Hematopoietic multipotent progenitor cell treated with erythropoietin and hydrocortisone succinate and interleukin-3 and kit ligand, for 8 days (in vitro differentiated cells): ENCODE measurements at places on chromosomes 6 and 20.

GRCh38 chr6:157376706-157377230 is 4.2 kb upstream of the ZDHHC14 start:
- DNase-seq = no peak

DNA sequence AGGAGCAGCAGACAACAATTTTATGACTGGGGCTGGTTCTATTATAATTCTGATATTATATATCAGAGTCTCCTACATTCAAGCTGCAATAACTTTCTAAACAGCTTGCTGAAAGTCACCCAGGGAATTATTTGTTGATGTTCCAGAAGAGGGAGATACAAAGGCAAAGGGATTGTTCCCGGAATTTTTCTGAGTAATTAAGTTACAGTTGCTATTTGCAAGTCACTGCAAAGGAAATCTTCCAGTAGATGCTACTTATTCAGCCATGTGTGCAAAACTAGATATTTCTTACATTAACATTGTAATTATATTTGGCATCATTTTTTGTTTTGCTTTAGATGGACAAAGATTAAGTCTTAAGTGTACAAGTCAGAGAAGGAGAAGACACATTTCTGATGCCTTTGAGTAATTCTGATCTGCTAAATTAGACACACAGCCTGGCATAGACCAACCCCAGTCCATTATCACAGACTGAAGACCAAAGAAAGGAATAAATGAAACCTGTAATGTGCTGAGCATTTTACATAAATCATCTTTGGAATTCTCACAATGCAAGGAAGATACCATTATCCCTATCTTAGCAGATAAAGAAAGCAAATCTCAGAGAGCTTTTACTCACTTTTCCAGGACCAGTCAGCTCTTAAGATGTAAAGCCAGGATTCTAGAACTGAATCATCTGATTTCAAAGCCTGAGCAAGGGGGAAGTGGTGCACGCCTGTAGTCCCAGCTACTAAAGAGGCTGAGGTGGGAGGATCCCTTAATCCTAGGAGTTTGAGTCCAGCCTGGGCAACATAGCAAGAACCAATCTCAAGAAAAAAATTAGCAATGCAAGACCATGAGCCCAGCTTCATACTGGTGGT is 62.6 kb upstream of the AKAP12 start:
- no peak for DNase-seq

GRCh38 chr20:20211274-20211987 is 156.5 kb upstream of the INSM1 start:
- DNase-seq = no peak

DNA sequence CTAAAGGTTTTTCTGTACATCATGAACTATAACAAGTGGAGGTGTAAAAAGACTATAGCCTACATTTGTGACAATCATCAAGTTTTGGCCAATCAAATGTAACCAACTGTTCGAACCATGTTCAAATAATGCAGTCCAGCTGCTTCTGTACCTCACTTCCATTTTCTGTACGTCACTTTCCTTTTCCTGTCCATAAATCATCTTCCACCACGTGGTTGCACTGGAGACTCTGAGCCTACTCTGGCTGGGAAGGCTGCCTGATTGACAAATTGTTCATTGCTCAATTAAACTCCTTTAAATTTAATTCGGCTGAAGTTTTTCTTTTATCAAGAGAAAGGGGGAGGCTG is 270.4 kb upstream of the JARID2 start:
- DNase-seq = peak; percentile 29

- no peak for DNase-seq
Observed at GRCh38 chr20:8067082-8067481, 47.5 kb upstream of the TMX4 start.

DNA sequence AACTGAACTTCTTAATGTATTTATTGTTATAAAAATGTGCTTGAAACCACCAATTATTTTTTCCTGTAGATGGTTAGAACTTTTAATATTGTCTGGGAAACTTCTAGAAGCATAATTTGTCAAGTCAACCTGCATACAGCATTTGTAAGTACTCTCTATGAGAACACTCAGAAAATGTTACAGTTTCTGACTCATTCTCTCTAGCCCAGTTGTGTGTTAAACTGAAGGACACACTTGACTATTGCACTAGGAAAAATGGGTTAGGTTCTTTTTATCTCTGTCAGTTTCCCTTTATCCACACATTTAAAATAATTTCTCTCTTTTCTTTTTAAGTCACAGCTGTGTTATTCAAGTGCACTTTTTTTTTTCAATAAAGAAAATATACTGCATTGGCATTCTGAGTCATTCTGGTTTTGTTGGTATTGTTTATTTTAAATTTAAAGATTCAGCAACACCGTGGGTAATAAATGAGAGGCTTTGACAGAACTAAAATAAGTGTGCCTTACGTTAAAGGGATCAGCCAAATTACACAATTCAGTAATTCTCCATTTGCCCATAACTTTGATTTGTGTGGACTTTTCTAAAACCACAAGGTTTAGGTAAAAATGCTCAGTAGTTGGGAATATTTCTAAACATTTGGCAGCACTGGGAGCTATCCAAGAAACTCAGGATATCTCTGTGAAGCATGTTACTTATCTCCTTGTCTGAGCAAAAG is 50.7 kb downstream of the OPN5 start:
- no peak for DNase-seq

DNA sequence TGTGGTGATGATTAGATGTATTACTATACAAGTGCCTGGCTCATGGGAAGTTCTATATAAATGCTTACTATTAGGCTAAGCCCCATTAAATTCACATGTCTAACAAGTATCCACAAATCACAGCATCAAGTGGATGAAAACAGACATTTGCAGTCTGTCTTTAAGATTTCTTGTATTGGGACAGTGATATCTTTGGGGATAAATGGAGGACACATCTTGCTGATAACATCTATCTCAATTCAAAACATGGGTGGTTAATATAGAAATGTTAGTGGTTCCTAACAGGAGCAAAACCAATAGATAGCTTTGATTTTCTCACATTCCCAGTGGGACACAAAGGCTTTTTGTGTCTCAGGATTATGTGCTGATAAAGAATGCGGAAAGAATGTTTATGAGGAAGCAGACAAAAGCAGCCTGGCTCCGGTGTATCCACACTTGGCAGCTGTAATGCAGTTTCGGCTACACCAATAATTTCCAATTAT is 29.3 kb downstream of the PTPRK start:
- DNase-seq = no peak

DNA sequence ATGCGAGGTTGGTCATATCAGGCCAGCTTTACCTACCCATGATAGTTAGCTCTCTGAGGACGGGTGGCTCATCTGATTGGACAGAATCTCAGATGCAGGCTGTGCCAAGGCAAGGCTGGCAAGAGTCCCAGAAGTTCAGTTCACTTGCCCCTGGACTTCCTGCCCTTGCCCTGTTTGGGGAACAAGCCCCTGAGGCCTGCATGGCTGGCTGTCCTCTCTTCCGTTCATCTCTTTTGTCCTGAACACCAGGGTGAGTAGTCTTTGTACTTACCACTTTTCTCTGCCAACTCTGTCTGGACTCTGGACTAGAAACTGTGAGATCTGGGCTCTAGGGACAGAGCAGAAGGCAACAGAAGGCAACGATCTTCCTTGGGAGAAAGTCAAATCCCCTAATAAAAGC is 769.9 kb downstream of the QKI start:
- DNase-seq = no peak

GRCh38 chr20:221258-221830 is 5.7 kb upstream of the DEFB129 start:
- no peak for DNase-seq

GRCh38 chr6:99521633-99522151 is 6.5 kb upstream of the USP45 start:
- no peak for DNase-seq
